ENCODE measurements at places on chromosomes 3 and 15. TPM values are rescaled to one million over a fixed set of nuclear protein-coding genes. Genes with fewer than 3 reads are reported as not detected.

The SKOR1 gene
- 0.36 TPM for total RNA-seq

The DISP2 gene
- 0.08 TPM for total RNA-seq

The AGBL1 gene
- not detected for total RNA-seq

The CSTA gene
- not detected for total RNA-seq

The HESX1 gene
- total RNA-seq: 0.24 TPM

The PLSCR5 gene
- not detected for total RNA-seq

The GUCA1C gene
- total RNA-seq: not detected

The LRRN1 gene
- total RNA-seq: 2.1 TPM

The IL5RA gene
- not detected for total RNA-seq

The GANC gene
- 33.8 TPM for total RNA-seq

The FEZF2 gene
- not detected for total RNA-seq

The LTK gene
- 0.17 TPM for total RNA-seq

The LDHAL6B gene
- not detected for total RNA-seq

The WDR49 gene
- total RNA-seq: 0.28 TPM

The TNNC1 gene
- 2.1 TPM for total RNA-seq

The ITPKA gene
- 0.33 TPM for total RNA-seq

The C3orf49 gene
- total RNA-seq: not detected

The GRK7 gene
- not detected for total RNA-seq

The TPRG1 gene
- 0.20 TPM for total RNA-seq

The FAM43A gene
- total RNA-seq: 2.0 TPM

The DUOX1 gene
- not detected for total RNA-seq

The ADAMTS17 gene
- total RNA-seq: 8.9 TPM

The HHLA2 gene
- 18.0 TPM for total RNA-seq

The PROS1 gene
- total RNA-seq: 0.28 TPM

The C3orf85 gene
- not detected for total RNA-seq

The COL7A1 gene
- total RNA-seq: 0.17 TPM

The AHSG gene
- total RNA-seq: not detected

The IMPG2 gene
- 0.45 TPM for total RNA-seq

The DAPK2 gene
- 0.77 TPM for total RNA-seq

The ELL3 gene
- total RNA-seq: 2.7 TPM

The CYP11A1 gene
- total RNA-seq: not detected

The RBP2 gene
- total RNA-seq: not detected

The PLSCR2 gene
- not detected for total RNA-seq

Data from activated naive CD4-positive, alpha-beta T cell treated with anti-CD3 and anti-CD28 coated beads, Interleukin-2, amount 10 ng/mL, durations not matched to agents 5 hours and 36 hours (primary cell).